ENCODE measurements at places on chromosomes 7 and 10. TPM values are rescaled to one million over a fixed set of nuclear protein-coding genes. Genes with fewer than 3 reads are reported as not detected.

The DMBT1 gene
- 0.48 TPM for total RNA-seq

The ZNF365 gene
- 0.85 TPM for total RNA-seq

The GCC1 gene
- 9.5 TPM for total RNA-seq

The SUN3 gene
- not detected for total RNA-seq

The AGAP6 gene
- 8.2 TPM for total RNA-seq

The ASAH2 gene
- 1.1 TPM for total RNA-seq

The NPC1L1 gene
- not detected for total RNA-seq

The PMPCB gene
- 67.5 TPM for total RNA-seq

The HABP2 gene
- total RNA-seq: not detected

The HOXA9 gene
- total RNA-seq: 19.8 TPM

The SLC13A1 gene
- not detected for total RNA-seq

The NCF1 gene
- total RNA-seq: 0.37 TPM

The IGFBP1 gene
- total RNA-seq: not detected

The OLAH gene
- not detected for total RNA-seq

The GRID2IP gene
- 0.32 TPM for total RNA-seq

The HTR5A gene
- total RNA-seq: not detected

The KMT2E gene
- total RNA-seq: 198 TPM

The EFCAB10 gene
- not detected for total RNA-seq

The ADAM8 gene
- total RNA-seq: 3.0 TPM

The PTPRZ1 gene
- total RNA-seq: 13.9 TPM

The CALHM2 gene
- 17.4 TPM for total RNA-seq

The ZNF679 gene
- total RNA-seq: not detected

The SYT15B gene
- 1.8 TPM for total RNA-seq

The SH2D4B gene
- 0.16 TPM for total RNA-seq

The CLDN4 gene
- 51.4 TPM for total RNA-seq

The LRRN3 gene
- total RNA-seq: 39.1 TPM

The DLX5 gene
- total RNA-seq: 0.74 TPM

The ANKRD1 gene
- 6.8 TPM for total RNA-seq

The VWDE gene
- total RNA-seq: 6.7 TPM

The LRRD1 gene
- total RNA-seq: 1.8 TPM

The CREB5 gene
- total RNA-seq: 53.5 TPM

The AVPI1 gene
- total RNA-seq: 7.5 TPM

The VPS41 gene
- 74.2 TPM for total RNA-seq

The WDR86 gene
- 6.8 TPM for total RNA-seq

The MET gene
- total RNA-seq: 24.3 TPM

The ELOVL3 gene
- not detected for total RNA-seq

The RAB19 gene
- 1.7 TPM for total RNA-seq

The TUBAL3 gene
- total RNA-seq: 0.16 TPM

The UCN3 gene
- not detected for total RNA-seq

The CYP2C19 gene
- not detected for total RNA-seq

The GPR85 gene
- 15.3 TPM for total RNA-seq

The C10orf143 gene
- 1.6 TPM for total RNA-seq

The GIMAP5 gene
- total RNA-seq: 25.6 TPM

The FBXL15 gene
- total RNA-seq: 2.0 TPM

The SRRM3 gene
- 0.58 TPM for total RNA-seq

The TLL2 gene
- 0.90 TPM for total RNA-seq

The KCND2 gene
- total RNA-seq: 5.9 TPM

The POLR2J2 gene
- 7.8 TPM for total RNA-seq

The C10orf120 gene
- not detected for total RNA-seq

The RNF133 gene
- 2.1 TPM for total RNA-seq

The LRWD1 gene
- total RNA-seq: 8.6 TPM

The ZYX gene
- 37.9 TPM for total RNA-seq

Data from urinary bladder (tissue), 4 donors.